ENCODE measurements at places on chromosomes 4 and X. TPM values are rescaled to one million over a fixed set of nuclear protein-coding genes. Genes with fewer than 3 reads are reported as not detected.

The CD38 gene
- total RNA-seq, result 0.37 TPM

The NOA1 gene
- 33.0 TPM for total RNA-seq

The DDIT4L gene
- total RNA-seq, result 4.9 TPM

The GAB3 gene
- 1.0 TPM for total RNA-seq

The MAGED4 gene
- 76.9 TPM for total RNA-seq

The TASL gene
- not detected for total RNA-seq

The UCP1 gene
- 0.15 TPM for total RNA-seq

The ERAS gene
- total RNA-seq, result not detected

The SPIN2B gene
- 11.7 TPM for total RNA-seq

The COL25A1 gene
- total RNA-seq, result 6.6 TPM

DNA sequence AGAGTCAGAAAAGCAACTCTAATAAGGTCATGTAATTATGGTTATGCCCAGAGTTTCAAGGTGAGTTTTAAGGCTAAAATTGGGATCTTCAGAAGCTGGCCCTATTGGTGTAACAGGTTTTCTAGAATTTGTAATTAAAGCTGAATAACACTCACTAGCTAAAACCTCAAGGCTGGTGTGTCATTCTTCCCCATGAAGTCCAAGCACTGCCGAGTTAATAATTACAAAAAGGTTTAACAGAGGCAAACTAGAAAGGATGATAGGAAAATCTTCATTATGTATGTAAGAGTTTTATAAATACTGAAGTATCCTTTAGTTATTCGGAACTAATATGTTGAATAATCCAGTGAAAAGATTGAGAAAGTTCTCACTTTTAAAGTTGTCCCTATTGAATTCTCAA is 34.3 kb downstream of the MXRA5 start:
- DNase-seq, result no peak

GRCh38 chr4:84967243-84967690 is 777 bp upstream of the WDFY3 start:
- no peak for DNase-seq

DNA sequence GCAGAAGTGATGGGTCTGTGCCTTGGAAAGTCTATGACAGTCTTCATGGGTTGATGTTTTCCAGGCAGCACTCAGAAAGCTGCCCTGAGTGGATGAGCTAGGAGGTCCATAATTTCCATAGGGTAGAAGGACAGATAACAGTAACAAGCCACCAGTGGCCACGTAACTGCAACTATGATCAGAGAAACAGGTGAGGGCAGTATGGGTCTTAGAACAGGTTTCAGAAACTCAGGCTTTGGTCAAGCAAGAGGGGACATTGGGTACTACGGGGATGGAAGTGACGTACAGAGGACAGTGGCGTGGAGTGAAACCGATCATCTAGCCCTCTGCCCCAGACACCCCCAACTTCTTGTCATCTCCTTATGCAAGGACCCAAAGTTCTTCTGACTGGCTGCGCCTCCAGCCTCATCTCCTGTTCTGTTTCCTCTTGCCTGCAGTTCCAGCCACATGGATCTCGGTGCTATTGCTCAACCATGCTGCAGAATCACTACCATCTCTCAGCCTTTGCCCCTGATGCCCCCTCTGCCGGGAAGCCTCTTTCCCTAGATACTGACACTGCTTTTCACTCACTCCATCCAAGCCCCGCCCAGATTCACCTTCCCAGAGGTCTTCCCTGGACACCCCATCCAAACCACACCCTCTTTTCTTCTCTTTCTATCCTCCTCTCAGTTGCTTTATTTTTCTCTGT is 123.4 kb downstream of the MFAP3L start:
- DNase-seq, result no peak

DNA sequence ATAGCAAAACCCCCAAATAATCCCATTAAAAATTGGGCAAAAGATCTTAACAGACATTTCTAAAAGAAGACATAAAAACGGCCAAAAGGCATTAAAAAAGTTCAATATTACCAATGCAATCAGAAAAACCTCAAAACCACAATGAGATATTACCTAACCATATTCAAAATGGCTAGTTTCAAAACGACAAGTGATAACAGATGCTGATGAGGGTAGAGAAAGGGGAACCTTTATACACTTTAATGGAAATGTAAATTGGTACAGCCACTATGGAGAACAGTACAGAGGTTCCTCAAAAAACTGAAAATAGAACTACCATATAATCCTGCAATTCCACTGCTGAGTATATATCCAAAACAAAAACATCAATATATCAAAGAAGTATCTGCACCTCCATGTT is 6.2 kb downstream of the AADAT start:
- no peak for DNase-seq

DNA sequence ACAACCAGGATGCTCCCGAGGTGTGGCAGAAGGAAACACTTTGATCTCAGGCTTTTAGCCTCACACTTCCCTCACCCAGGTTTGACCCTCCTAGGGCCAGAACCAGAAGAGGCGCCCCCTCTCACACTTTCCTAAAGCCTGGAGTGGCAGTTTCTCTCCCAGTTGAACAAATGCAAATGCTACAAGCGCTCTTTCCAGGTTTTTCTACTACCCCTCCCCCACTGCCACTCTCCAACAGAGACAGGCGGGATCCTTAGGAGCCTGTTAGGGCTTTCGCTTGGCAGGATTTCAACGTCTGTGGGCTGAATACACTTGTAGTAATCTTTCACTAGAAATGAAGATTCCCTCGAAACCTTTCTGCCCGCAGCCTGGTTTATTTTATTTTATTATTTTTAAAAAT is 2.4 kb downstream of the TSC22D3 start:
- DNase-seq, result peak; percentile 34

- DNase-seq, result no peak
These were observed 44.9 kb downstream of the ZNF182 start for GRCh38 chrX:47958761-47959342.

DNA sequence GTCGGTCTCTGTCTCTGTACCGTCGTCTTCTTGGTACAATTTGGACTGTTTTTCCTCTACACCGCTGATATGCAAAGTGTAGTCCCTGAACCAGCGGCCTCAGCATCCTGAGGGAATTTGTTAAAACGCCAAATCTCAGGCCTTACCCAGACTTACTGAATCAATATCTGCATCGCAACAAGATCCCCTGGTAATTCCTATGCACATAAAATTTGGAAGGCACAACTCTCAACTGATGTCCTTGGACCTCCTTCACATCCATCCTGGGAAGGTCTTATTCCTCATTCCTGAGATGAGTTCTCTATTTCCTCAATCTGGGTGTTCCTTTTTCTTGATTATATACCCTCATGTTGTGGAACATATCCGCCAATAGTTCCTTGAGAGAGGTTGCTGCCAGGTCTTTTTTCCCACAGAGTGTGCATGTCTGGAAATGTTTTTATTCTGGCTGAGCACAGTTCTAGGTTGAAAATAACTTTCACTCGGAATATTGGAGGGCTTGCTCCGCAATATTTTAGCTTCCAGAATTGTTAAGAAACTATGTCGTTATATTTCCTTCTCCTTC is 738 bp upstream of the HPF1 start:
- no peak for DNase-seq

DNA sequence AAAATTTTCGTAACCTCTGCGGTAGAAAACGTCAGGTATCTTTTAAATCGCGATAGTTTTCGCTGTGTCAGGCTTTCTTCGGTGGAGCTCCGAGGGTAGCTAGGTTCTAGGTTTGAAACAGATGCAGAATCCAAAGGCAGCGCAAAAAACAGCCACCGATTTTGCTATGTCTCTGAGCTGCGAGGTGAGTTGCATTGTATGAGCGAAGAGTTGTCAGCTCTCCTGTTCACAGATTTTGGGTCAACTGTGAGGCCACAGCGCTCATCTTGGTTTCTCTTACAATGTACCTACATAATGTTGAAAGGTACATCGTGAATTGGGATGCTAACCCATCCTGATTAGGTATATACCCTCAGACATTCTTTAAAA is 486 bp downstream of the CLCN3 start:
- DNase-seq, result no peak

GRCh38 chr4:40327340-40327739 is 7.8 kb upstream of the CHRNA9 start:
- DNase-seq, result no peak

- no peak for DNase-seq
These were observed 426.4 kb downstream of the PDGFC start for GRCh38 chr4:156545003-156545785.

- DNase-seq, result no peak
These were observed 16.3 kb downstream of the PPP3CA start for GRCh38 chr4:101331017-101331416.

GRCh38 chr4:133147921-133148689 is 989 bp upstream of the PCDH10 start:
- DNase-seq, result no peak

DNA sequence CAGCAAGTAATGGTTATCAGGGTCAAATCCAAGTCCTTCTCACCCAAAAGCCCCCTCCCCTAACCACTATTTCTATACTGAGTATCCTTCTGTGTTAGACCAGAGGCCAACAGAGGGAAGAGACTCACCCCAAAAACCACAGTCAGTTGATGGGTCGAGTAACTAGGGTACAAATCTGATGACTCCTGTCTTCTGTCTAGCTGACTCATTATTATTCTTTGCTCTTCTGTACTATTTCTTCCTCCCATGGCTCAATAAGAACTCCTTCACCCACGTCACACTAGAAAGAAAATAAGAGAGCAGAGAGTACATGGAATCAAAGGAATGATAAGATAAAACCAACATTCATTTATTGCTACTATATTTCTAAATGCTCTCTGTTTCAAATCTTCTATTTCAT is 2.0 kb downstream of the RAB40A start:
- DNase-seq, result no peak

- no peak for DNase-seq
These were observed 159.2 kb upstream of the SLC7A11 start for GRCh38 chr4:138401334-138401733.

DNA sequence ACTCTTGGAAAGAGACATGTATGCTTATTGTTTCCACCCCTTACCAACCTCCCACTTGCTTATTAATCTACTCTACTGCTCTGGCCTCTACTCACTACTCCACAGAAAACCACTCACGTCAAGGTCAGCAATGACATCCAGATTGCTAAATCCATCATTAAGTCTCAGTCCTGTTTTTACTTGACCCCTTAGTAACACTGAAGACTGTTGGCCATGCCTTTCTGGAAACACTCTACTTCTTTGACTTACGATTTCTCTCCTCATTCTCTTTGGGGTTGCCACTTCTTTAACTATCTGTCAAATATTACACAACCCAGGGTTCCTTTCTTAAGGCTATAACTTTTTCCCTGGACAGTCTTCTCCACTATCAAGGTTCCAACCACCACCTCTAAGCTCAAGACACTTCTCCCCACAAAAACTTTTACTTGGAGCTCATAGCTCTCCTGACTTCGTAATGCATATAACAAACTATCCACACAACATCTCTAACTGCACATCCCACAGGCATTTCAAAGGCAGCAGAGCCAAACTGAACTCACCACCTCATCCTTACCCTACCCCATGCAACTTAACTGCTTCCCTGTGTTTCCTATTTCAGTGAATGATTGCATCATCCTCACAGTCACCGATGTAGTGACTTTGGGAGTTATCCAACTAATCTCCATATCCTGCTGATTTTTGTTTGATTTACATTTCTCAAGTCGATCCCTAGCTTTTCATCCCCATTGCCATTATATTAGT is 15.8 kb upstream of the MAGEA4 start:
- no peak for DNase-seq

DNA sequence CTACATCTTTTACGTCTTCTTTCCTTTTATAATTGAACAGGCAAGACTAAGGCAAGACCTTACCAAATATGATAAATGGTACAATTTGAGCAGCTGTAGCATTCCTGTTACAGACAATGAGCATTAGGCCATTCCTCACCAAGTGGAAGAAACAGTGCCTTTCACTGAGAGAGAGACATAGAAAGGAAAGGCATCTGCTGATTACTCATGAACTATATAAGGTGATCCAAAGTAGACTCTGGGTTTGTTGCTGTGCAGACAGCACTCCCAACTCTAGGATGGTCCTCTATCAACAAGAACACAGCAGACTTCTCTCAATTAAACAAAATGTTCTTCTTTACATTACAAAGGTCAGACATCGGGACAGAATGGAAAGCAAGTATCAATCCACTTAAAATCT is 91.9 kb downstream of the FAM13A start:
- no peak for DNase-seq

- no peak for DNase-seq
These were observed 519.1 kb downstream of the IQCM start for GRCh38 chr4:149296503-149296902.

- no peak for DNase-seq
These were observed 96.3 kb upstream of the ENPP6 start for GRCh38 chr4:184313702-184314659.

DNA sequence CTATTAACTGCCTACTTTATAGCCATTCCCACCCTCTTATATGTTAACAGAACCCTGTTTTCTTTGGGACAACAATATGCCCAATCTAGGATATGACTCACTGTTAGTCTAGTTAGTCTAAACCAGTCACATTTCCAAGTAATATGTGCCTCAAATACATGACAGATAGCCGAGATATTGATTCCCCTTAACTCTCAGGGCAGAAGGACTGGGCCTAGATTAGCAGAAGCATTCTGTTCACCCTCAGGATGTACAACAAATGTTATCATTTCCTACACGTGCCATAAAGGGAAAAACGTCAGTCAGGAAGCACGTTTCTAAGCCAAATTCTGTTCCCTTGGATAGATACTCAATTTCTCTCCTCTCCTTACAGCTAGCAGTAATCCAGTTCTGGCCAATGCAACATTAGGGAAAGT is 114.1 kb downstream of the SLC10A7 start:
- no peak for DNase-seq

GRCh38 chr4:37157476-37158167 is 86.9 kb upstream of the NWD2 start:
- no peak for DNase-seq

GRCh38 chrX:126770179-126770578 is 49.4 kb upstream of the PRR32 start:
- DNase-seq, result no peak

DNA sequence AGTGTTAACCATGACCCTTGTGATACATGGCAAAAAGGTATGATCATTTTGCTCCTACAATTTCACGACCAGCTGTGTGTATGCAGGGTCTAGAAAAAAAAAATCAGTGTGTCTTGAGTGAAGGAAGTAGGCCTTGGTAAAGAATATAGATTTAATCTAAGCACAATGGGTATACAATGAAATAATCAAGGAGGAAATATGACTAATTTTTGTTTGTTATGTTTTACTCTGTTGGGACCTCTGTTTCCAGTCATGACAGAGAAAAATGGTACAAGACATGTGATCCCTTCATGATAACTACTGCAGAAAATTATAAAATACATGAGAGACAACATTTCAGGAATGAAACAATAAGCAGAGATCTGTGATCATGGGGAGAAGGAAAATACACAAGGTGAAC is 835.5 kb downstream of the PDHA2 start:
- DNase-seq, result no peak

GRCh38 chr4:154004507-154005170 is 215.8 kb upstream of the SFRP2 start:
- DNase-seq, result no peak

- DNase-seq, result no peak
These were observed 7.5 kb upstream of the CXCL6 start for GRCh38 chr4:73828956-73829355.

Data from WTC11 (cell line).